ENCODE measurements at places on chromosomes 12 and 14.

- H3K27ac ChIP-seq = no peak overlapping the region
- peaks cover 40% of the 10 kb centered on the region for H3K27me3 ChIP-seq
- no peak for DNase-seq
- no peaks in the 10 kb centered on the region for H3K36me3 ChIP-seq
Observed at GRCh38 chr12:57735952-57736740, 2.4 kb downstream of the AGAP2 start.

- H3K27ac ChIP-seq = no peak overlapping the region
- H3K27me3 ChIP-seq = no peaks in the 10 kb centered on the region
- H3K4me1 ChIP-seq = no peaks in the 10 kb centered on the region
- no peak for DNase-seq
- no peak overlapping the region for H3K4me3 ChIP-seq
Observed at GRCh38 chr14:32341947-32342846, 13.1 kb downstream of the AKAP6 start.

- H3K27me3 ChIP-seq = no peaks in the 10 kb centered on the region
- no peak for DNase-seq
- no peak overlapping the region for H3K4me3 ChIP-seq
- peaks cover 12% of the 10 kb centered on the region for H3K4me1 ChIP-seq
Observed at GRCh38 chr12:128266541-128267130, 334 bp upstream of the TMEM132C start.

DNA sequence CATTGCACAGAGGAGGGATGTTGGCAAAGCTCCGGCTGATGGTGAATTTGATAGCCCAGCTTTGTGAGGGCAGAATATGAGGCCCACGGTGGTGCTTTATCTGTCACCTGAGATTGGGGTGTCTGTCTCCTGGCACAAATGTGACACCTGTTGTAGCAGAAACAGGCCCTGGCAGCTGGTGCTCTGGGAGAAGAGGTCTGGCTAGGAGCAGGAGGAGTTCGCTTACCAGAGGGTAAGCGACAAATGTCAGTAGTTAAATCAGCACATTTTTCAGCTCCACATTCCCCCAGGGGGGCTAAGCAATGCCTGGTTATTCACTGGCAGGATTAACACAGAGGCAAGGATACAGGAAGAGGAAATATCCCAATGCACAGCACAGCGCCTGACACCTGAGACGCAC, 71.1 kb downstream of the B4GALNT3 start:
- H3K36me3 ChIP-seq = no peaks in the 10 kb centered on the region
- DNase-seq = no peak
- no peak overlapping the region for H3K4me3 ChIP-seq
- H3K27me3 ChIP-seq = no peaks in the 10 kb centered on the region
- no peaks in the 10 kb centered on the region for H3K4me1 ChIP-seq

DNA sequence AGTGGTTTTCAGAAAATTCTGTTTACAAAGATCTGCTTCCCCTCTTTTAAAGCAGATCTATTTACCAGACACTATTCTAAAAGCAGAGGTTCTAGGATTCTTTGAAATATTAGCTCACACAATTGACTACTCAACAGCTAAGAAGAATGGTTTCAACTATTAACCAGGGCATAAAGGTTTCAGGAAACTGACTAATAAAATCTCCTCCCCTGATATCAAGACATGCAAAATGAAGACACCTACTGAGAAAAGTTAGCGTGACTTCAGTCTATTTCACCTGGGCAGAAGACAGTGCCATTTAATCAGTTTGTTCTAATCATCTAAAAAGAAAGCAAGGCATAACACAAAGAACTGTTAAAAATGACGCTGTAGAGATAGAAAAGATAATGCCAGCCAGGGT, 22.2 kb downstream of the DAD1 start:
- DNase-seq = no peak
- peaks cover 47% of the 10 kb centered on the region for H3K4me1 ChIP-seq
- H3K27ac ChIP-seq = peak overlapping the region; percentile 86
- H3K36me3 ChIP-seq = peaks cover 11% of the 10 kb centered on the region
- H3K4me3 ChIP-seq = no peak overlapping the region

GRCh38 chr12:29200586-29200985, 51.5 kb downstream of the FAR2 start:
- no peak for DNase-seq
- H3K36me3 ChIP-seq = no peaks in the 10 kb centered on the region
- H3K4me1 ChIP-seq = no peaks in the 10 kb centered on the region
- H3K27ac ChIP-seq = no peak overlapping the region
- H3K4me3 ChIP-seq = no peak overlapping the region

All from thyroid gland (tissue), 4 donors.